ENCODE measurements at places on chromosomes 13 and 19.
A peak's percentile ranks its signal among the peaks of the same experiment; 100 is the strongest.

DNA sequence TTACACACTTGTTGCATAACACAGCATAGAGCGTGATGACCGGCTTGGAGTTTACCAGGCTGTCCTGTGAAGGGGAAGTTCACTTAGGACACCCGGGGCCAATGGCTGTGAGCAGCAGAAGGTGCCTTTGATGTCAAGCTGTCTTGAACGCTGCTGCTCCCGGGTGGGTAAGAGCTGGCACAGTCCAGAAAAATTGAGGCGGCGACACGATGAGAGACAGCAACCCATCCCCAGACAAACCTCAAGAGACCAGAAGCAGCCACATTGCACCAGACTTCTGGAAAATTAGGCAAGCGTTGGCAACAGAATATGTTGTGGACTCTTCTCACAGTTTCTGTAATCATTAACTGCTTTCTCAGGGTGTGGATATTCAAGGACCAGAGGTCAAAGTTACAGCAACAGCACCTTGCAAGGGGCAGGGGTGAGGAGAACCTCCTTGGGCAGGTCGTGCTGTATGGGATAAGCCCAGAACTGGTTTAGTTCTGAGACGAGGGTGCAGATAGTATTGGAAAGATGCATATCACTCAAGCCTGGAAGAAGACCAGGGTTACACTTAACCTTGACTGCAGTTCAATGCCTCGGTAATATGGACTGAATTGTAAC lies 10.1 kb downstream of the NFILZ start:
- no peak for DNase-seq

DNA sequence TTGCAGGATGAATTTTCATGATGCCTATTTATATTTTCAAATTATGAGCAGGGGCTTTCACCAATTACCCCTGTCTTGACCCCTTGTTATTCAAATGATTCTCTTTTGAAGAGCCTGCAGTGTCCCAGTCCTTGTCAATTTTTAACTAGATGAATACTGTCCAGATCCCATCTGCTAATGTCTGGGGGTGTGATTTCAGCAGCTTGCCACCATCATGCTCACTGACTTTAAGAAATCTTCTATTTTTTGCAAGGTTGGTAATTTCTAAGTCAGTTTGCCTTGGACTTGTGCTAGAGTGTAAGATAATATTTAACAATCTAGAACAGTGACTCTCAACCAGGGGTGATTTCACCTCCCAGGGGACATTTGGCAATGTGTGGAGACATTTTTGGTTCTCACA lies 106.0 kb downstream of the CACNA1A start:
- DNase-seq = no peak

DNA sequence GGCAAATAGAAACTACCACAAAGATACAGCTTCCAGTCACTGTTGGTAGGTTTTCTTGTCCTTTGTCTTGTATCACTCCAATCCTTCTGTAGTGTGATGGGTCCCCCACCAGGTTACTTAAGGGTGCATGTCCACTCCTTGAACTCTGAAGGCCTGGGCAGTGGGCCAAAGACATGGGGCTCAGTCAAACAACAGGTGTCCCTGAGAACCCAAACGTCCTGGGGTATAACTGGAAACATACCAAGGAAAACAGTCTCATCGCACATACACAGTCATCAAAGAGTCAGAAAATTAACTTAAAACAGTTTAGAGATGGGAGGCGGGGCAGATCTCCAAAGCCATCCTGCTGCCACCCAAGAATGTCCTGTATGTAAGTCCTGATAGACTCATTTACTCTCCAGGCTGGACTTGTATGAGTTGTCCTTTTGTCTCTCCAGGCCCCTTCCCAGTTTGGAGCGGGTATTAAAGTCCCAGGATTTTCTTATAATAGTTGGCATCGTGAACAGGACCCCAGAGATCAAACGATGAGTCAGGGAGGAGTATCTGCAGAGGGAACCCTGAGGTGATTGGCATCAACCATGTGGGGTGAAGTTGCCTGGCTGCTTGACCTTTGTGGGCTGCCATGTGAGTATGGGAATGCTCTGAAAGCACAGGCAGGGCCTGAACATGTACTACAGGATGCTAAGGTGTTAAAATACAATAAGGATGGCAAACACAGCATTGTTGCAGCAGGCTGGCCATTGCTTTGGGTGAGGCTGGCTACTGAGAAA lies 613.2 kb upstream of the KLF12 start:
- DNase-seq = no peak

DNA sequence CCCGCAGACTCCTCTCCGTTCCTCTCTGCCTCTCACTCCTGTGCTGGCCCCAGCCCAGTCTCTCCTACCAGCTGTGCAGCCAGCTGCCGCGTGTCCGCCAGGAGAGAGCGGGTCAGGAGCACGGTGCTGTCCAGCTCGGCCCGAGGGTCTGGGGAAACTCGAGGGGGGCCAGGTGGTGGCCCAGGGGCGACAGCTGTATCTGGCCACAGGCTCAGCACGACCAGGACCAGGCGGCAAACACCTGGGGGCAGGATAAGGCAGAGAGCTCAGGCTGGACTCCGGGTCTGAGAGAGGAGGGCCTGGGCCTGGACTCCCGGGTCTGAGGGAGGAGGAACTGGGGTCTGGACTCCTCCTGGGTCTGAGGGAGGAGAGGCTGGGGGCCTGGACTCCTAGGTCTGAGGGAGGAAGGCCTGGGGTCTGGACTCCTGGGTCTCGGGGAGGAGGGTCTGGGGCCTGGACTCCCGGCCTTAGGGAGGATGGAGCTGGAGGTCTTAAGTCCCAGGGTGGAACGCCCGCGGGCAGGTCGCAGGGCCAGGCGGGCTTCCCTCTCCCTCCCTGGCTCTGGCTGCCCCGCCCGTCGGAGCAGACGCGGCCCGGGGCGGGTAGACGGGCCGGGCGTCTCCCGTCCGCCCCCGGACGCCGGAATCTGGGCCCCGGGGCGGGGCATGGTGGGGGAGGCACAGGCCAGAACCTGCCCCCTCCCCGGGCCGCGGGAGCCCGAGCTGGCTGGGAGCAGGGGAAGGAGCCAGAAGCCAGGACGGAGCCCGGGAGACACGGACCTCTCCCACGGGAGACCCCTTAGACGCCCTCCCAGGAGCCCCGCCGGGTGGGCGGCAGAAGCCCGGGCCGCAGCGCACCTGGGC lies 1.3 kb downstream of the IL11 start:
- DNase-seq = peak; percentile 45

GRCh38 chr19:32800191-32800590 lies 69.4 kb downstream of the SLC7A9 start:
- no peak for DNase-seq
